ENCODE measurements at places on chromosomes 11 and 22.

DNA sequence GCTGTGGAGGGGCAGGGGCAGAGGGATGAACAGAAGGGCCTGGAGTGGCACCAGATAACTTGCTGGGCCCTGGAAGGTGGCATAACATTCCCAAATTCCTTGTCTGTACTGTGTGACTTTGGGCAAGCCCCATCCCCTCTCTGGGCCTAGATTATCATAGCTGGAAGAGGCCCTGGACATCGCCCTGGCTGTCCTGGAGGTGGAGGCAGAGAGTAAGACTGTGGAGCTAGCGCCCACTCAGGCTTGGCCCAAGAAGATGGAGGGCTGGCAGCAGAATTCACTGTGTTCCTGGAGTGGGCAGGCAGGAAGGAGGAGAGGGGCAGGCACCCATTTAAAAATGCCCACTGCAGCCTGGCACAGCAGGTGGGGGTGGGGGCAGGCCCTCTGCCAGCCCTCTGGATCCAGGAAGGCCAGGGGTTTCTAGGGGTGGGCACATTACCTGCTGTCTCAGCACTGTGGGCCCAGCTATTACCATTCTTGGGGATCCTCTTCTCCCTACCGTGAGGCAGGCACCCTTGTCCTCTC lies 22.6 kb downstream of the ARHGEF17 start:
- DNase-seq = no peak

DNA sequence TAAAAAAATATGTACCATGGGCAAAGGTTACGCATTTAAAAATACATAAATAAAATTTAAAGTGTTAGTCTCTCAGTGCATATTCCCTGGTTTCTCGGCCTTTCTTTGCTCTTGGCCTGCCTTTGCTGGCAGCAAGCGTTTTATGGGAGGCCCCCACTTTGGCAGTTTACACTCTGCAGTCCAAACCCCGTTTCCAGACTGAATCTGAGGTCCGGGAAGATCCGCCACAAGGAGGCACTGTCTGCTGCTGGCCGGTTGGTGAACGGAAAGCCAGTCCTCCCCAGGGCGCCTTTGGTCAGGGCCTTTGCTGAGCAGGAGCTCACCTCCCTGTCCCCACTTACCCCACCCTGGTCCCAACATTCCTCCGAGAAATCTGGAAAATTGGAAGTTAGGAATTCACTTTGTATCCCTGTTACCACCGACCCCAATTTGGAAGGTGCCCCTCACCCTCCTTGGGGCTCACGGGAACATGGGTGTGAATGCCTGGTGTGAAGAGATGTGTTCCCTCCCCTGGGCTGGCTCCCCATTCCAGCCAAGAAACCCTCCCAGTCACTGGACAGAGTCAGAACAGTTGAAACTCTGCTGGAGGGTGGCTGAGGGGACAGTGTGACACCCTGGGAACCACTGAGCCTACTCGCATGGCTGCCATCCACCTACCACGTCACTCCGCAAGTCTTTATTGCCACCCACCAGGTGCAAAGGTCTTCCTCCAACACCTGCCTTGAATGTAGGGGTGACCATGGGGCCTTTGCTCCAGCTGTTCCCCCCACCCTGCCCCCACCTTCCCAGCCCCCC lies 9.4 kb upstream of the SF1 start:
- peak; percentile 84 for DNase-seq

DNA sequence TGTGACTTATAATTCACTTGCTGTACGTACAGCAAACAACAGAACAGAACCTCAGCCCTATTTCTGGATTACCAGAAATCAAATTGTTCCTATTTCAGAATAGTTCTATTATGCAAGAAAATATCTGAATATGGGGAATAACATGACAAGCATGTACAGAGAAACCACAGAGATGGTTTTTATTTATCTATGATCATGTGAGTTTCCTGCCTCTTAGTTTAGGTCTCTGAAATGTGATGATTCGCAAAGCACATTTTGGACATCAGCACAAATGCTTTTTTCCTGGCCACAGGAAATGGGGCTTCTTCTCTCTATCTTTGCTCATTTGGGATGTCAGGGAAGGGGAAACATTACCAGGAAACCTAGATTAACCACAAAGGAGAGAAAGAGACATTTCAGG lies 266.7 kb upstream of the CTSC start:
- DNase-seq = no peak

DNA sequence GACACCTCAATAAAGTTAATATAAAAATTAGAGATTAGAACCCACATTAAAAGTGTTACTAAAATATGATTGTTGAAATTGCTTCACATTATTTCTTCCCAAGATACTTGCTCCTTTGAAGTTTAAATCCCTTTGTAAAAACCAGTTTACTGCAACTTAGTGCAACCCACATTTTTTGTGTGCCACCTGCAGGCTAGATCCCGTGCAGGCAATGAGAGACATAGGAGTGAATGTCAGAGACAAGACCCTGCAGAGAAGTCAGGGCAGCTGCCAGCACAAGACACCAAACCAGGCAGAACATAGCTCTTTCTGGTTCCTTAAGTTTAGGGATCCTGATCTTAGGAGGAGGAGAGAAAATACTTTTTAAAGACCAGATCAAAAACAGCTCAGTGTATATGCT lies 142.8 kb upstream of the MTNR1B start:
- DNase-seq = no peak

- no peak for DNase-seq
Observed at GRCh38 chr22:36055376-36056295, 27.0 kb upstream of the RBFOX2 start.

- DNase-seq = no peak
Observed at GRCh38 chr11:32098142-32098903, 7.4 kb downstream of the RCN1 start.

DNA sequence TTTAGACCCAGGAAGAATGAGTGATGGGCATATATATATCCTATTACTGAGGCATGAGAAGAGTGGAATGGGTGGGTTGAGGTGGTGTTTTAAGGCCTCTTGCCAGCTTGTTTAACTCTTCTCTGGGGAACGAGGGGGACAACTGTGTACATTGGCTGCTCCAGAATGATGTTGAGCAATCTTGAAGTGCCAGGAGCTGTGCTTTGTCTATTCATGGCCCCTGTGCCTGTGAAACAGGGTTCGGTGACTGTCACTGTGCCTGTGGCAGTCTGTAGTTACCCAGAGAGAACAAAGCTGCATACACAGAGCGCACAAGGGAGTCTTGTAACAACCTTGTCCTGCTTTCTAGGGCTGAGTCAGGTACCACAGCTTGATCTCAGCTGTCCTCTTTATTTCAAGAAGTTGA lies 11.7 kb downstream of the LIMK2 start:
- DNase-seq = no peak

DNA sequence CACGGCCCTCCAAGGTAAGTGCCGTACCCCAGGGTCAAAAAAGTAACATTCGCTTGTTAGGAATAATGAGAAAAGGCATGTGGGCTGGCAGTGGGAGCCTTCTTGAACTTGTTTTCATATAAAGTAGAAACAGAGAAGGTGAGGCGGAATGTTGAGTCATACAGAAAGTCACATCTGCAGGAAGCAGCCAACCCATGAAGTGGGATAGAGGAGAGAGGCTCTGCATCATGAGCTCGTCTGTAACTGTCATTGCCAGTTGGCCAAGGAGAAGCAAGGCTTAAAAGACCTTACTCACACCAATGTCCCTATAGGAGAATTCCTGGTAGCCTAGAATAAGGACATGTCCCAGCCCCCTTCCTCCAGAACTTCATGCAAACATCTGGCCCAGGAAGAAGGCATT lies 253.3 kb downstream of the BUD13 start:
- DNase-seq = no peak

DNA sequence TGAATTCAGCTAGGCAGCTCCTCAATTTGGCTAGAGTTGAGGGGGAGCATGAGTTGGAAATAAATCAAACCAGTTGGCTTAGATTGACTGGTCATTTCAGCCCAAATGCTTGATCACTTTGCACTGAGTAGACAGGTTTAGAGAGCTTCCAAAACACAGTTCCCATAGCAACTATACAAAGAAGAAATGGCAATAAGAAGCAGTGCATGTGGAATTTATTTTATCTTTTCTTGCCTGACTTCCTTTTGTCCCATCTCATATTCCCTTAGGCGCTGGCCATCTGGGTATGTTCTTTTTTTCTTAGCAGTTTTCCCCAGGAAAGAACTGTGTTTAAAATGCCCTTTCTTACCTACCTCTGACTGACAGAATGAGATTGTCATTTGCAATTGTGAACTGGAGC lies 38.7 kb upstream of the C11orf87 start:
- no peak for DNase-seq

Data from activated CD8-positive, alpha-beta memory T cell treated with anti-CD3 and anti-CD28 coated beads for 24 hours (primary cell).